Amygdala (tissue), 56 donors: ENCODE measurements at places on chromosomes 11 and 22.

- DNase-seq: no peak
Observed at GRCh38 chr11:41201156-41201555, 258.3 kb downstream of the LRRC4C start.

- DNase-seq: no peak
Observed at GRCh38 chr11:70491696-70492472, 93.6 kb downstream of the CTTN start.

- no peak for DNase-seq
Observed at GRCh38 chr11:102426570-102426969, 26.0 kb downstream of the TMEM123 start.

DNA sequence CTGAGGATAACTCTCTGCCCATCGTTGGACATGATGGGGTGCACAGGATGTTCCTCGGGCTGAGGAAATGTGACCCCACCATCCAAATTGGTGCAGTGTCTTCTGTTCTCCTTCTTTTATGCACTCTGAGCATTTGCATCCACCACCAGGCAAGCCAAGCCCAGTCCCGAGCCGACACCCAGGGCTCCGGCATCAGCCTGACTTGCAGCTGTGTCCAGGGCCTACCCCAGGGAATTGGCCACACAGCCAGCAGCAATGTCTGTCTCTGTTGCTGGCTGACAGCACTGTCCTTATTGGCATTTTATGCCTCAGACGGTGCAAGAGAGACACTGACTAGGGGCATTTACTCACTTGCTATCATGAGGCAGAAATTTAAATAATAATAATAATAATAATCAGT, 25.4 kb upstream of the CPT1A start:
- DNase-seq: no peak
